ENCODE measurements at places on chromosomes 13 and 19.
A peak's percentile ranks its signal among the peaks of the same experiment; 100 is the strongest.

DNA sequence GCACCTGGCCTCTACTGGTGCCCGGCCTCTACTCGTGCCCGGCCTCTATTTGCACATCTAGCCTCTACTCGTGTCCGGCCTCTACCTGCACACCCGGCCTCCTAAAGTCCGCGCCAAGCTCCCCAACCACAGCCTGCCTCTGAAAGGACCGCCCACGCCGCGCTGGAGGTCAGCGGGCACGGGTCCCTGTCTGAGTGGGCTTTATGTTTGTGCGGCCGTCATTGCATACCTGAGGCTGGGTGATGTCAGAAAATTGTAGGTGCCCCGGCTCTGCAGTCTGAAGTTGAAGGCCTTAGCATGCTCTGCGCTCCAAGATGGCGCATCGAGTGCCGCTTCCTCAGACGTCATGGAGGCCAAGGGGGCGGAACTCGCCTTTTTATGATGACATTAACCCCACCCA is 1.1 kb downstream of the ZNF135 start:
- no peak for DNase-seq

DNA sequence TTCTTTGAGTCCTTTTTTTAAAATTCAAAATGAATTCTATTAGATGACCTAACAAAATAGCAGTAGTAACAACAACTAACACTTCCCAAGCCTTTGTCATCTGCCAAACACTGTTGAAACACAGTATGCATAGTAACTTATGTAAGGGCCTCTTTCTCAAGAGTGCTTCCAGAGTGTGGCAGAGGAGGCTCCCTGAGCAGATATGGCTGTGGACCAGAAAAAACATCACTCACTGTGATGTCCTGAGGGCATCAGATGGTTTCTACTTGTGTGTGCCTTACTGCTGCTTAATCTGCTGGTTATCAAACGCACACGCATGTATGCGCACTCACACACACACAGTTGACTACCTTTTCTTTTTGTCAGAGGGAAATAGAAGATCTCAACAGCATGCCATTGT is 110.8 kb downstream of the DLEU7 start:
- peak; percentile 23 for DNase-seq

GRCh38 chr19:9862938-9863337 is 27.8 kb downstream of the PIN1 start:
- no peak for DNase-seq

- no peak for DNase-seq
Observed at GRCh38 chr13:54347531-54347930, 1318.9 kb downstream of the OLFM4 start.

DNA sequence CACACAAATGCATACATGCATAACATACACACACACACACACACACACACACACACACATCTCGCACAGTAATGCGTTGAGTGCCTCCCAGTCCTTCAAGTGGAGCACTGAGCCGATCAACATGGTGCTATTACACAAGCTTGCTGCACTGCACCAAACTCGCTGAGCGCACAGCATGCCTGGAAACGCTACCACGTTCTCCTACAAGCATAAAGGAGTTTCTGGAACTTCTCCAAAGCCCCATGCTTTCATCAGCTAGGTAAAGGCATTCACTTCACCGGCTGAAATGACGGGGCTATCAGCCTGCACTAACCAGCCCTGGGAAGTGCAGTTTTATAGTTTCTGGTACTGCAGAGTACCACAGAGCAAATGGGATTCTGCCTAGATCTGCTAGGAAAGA is 92.7 kb downstream of the FGF14 start:
- DNase-seq, result no peak

DNA sequence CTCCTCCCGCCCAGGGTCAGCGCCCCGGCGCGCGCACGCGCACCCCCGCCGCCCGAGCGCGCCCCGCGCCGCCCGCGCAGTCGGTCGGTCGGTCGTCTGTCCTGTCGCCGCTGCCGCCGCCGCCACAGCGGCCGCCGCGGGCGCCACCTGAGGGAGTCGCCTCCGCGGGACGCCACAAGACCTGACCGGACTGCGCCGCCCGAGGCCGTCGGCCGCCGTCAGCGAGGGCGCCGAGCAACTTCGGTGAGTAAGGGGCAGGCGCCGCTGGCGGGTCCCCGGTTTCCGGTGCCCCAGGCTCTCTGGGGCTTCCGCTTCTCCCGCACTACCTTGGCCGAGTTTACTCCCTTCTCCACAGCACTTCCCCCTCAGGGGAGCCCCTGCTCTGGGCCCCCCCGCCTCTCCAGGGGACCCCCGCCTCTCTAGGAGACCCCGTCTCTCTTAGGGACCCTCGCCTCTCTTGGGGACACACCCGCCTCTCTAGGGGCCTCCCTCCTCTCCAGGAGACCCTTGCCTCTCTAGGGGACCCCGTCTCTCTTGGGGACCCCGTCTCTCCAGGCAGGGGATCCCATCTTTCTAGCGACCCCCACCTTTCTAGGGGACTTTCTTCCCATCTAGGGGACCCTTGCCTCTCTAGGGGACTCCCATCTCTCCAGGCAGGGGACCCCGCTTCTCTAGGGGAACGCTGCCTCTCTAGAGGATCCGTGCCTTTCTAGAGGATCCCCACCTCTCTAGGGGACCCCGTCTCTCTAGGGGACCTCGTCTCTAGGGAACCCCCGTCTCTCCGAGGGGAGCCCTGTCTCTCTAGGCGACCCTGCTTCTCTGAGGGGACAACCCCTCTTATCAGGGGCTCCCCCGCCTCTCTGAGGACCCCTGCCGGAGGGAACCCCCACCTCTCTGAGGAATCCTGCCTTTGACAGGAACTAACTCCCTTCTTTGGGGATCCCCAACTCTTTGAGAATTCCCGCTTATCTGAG is 19.3 kb upstream of the GATAD2A start:
- DNase-seq, result peak; percentile 58

DNA sequence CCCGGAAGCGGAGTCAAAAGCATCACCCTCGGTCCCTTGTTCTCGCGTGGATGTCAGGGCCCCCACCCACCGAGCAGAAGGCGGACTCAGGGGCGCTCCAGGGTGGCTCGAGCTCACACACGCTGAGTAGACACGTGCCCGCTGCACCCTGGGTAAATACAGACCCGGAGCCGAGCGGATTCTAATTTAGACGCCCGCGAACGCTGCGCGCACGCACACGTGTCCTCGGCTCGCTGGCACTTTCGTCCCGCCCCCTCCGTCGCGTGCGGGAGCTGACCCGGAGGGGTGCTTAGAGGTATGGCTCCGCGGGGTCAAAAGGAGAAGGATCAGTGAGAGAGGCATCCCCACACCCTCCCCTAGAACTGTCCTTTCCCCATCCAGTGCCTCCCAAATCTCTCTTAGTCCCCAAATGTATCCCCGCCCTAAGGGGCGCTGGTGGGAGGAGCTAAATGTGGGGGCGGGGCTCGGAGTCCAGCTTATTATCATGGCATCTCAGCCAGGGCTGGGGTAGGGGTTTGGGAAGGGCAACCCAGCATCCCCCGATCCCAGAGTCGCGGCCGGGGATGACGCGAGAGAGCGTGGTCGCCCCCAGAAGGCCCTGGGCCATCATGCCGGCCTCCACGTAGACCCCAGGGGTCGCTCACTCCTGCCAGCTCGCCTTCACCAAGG is 451 bp upstream of the ICAM5 start:
- DNase-seq, result peak; percentile 56

- no peak for DNase-seq
Observed at GRCh38 chr19:19345232-19345631, 24.6 kb downstream of the MAU2 start.

GRCh38 chr19:4691373-4691772 is 21.2 kb upstream of the MYDGF start:
- no peak for DNase-seq

Data from fibroblast of villous mesenchyme (primary cell).